ENCODE measurements at places on chromosomes 5 and 9.

- DNase-seq: no peak
Observed at GRCh38 chr5:74275171-74275992, 365.1 kb downstream of the ENC1 start.

- DNase-seq: no peak
Observed at GRCh38 chr5:102902135-102902448, 147.0 kb downstream of the PAM start.

DNA sequence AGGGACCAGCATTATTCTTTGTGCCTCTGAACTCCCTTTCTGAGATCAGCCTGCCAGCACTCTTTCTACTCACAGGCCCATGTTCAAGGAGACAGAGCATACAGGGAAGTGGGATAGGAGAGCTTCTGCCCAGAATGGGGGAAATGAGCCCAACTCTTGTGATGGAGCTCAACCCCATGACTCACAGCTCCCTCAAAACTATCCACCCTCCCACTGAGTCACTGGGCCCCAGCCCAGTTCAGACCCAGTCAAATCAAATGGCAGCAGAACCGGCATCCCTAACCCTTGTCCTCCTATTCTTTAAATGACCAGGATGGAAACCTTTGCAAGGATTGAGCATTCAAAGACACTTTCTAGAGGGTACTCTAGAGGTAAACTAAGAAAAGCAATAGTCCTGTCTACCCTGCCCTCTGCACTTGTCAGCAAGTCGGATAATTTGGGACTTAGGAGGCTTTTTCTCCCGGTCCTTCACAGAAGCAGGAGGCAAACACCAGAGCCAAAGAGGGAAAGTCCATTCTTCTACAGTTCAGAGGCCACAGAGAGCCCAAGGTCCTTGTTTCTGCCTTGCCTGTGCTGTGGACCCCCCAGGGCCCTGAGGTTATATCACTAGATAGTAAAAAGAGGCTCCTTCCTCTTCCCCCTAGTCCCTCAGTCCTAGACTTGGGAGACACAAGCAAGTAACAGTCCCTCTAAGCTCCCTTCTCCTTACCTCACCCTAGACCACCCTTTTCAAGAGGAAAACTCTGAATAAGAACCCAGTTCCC is 3.2 kb downstream of the ATOSB start:
- DNase-seq: no peak

DNA sequence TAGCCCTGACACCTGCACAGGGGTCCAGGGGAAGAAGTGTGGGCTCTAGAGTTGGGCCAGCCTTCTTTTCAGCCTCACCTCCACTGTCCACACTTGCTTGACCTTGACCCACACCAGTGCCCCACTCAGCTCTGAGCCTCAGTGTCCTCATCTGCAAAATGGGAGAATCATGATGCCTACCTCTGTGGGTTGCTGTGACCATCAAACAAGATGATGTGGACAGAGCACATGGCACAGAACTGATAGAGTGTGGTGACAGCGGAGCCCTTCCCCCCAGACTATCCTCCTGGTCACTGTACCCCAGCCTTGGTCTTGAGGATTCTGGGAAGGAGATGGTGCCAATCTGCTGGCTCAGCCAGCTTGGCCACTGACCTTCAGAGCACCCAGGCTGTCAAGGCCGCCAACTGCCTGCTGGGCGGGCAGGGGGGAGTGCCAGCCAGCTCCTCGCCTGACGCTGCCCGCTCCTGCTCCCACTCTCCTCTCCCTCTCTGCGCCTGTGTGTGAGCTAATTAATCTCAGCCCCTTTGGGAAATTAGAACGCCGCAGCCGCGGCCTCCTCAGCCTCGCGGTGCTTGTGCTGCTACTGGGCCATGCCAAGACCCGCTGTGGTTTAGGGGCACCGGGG is 16.7 kb downstream of the CXXC5 start:
- DNase-seq: no peak

GRCh38 chr5:180018347-180019060 is 53.1 kb downstream of the RNF130 start:
- no peak for DNase-seq

DNA sequence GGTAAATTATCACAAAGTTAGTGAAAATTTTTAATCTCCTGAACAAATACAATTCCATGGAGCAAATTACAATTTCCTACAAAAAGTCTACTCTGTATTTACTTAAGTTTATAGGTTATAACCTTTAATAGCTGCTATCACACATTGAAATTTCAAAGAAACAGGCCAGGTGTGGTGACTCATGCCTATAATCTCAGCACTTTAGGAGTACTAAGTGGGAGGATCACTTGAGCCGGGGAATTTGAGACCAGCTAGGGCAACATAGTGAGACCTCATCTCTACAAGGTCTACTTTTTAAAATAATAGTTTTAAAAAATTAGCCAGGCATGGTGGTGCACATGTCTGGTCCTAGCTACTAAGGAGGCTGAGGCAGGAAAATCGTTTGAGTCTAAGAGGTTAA is 50.3 kb downstream of the HINT1 start:
- no peak for DNase-seq

DNA sequence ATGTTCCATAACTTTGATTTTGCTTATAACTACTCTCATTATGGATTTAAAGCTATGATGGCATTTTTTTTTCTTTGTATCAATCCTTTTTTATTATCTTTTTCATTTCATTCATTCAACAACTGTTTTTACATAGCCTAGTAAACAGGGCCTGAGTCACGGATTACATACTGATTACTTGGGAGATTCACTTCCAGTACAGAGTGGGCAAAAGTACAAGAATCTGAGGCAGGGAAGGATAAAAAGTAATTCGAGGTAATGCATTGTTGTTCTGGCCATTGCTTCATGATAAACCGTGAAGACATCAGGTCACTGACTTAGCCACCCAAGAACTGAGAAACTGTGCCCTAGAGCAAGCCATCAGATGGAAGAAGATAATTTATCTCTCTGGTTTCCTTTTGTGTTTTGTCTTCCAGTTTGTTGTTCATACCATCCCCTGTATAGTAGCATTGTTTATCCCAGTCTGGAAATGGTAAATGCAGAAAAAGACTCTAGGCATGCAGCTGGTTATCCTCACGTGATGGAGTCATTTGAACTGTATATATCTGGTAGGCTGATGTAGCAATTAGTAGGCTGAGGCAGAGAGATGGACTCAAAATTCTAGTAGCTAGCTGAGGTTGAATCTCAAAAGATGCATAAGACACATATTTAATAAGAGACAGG is 145.6 kb downstream of the CNTLN start:
- DNase-seq: no peak

DNA sequence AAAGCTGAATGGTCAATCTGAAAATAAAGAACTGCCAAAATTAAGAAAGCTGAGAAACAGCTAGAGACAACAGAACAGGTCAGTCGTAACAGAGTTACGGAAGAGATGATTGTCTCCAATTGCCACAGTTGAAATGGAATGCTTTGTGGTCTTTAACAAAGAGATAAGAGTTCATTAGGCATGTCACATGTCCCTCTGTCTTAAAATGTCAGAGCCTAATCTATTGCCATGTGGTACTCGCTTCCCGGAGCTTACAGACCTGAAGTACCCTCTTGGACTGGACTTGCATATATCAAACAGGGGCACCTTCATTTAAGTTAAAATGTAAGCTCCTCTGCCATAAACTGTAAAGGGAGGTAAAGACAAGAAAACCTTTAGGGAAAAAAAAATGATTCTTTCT is 19.7 kb downstream of the TTC39B start:
- no peak for DNase-seq

GRCh38 chr5:66718374-66719002 is 122.3 kb downstream of the MAST4 start:
- no peak for DNase-seq

DNA sequence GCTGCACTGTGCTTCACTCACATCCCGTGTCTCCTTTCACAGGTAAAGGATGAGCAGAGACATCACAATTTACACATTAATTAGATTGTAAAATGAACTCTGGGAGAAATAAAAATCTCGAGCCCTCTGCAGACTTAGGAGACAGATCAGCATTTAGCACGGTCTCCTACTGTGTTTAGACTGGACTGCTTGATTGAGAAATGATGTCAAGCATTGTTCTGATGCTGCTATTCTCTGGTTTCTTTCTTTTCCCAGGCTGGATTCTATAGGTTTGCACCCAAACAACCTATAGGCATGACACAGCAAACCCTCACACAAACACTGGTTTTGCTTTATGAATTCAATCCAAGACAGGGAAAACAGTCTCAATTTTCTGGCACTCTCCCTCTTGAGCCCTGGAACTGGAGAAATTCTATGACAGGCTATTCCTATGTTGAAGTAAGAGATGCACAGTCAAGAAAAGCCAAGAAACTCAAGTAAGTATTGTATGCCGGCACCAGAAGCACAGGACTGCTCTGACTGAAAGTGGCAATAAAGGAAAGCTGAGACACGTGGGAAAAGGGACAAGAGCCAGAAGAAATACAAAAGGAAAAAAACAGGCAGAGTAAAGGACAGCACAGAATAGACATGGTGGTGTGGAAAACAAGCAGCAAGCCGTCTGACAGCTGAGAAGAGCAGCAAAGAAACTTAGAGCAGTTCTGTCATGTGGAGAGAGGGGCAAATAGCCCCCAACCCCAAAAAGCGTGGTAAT is 24.8 kb upstream of the ERAP2 start:
- no peak for DNase-seq

- no peak for DNase-seq
Observed at GRCh38 chr9:70297141-70297540, 38.4 kb downstream of the SMC5 start.

DNA sequence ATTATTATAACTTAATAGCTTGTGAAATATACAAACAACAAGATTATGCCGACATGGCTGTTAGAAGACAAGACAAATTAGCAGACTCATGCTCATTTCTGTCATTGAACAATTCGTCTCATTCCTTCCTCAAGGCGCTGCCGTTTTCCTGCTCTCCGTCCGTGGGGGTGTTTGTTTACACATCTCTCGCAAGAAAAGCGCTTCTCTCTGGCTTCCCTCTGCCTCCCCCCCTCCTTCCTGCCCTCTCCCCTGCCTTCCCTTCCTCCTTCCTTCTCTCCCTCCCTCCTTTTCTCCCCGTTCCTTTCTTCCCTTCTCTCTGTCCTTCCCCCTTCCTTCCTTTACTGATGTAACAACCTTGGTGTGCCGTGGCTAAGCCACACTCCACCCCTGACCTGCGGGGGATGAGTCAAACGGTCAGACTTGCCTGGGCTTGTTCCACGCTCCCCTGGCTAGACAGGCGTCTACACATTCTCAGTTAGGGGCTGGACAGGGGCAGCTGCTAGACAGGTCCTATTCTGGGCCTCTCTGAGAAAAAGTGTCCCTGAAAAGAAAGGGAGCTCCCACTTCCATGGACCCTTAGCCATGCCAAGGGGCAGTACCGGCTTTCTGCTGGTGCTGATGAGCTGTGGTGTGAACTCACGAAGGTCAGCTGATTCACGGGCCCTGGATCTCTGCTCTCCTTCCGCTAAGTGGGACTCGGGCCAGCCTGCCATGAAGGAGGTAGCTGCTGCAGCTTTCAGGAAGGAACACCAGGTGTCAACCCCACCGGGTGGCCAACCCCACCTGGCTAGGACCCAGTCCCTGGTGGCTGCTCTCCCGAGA is 32.0 kb upstream of the SPTLC1 start:
- no peak for DNase-seq

DNA sequence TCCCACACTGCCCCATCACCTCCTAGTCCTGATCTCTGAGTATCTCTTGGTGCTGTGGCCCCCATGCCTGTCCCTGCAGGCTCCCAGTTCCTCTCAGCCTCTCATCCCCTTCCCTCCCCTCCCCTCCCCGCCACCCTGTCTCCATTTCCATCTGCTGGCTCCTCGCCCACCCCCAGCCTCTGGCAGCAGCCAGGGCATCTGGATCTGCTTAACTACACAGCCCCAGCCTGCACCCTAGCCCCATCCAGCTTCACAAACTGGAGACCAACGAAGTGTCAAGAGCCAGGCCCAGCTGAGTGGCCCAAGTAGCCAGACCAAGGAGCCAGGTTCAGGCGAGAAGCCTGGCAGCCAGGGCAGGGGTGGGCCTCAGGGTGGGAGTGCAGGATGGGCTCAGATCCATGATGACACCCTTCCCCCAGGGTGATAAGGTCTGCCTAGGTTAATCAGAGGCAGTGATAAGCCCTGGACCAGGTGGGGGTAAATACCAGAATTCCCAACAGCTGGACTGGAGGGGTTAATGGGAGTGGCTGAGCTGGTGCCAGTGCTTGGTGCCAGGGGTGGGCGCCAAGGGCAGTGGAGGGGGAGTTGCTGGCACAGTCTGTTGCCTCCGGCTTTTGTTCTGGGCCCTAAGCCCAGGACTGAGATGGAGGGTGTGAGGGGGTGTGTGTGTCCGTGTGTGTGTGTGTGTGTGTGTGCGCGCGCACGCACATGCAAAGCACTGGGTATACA is 2.5 kb downstream of the IL11RA start:
- no peak for DNase-seq

- DNase-seq: no peak
Observed at GRCh38 chr9:108100571-108100970, 611.0 kb upstream of the KLF4 start.

GRCh38 chr9:117103438-117104110 is 311.3 kb downstream of the ASTN2 start:
- no peak for DNase-seq

DNA sequence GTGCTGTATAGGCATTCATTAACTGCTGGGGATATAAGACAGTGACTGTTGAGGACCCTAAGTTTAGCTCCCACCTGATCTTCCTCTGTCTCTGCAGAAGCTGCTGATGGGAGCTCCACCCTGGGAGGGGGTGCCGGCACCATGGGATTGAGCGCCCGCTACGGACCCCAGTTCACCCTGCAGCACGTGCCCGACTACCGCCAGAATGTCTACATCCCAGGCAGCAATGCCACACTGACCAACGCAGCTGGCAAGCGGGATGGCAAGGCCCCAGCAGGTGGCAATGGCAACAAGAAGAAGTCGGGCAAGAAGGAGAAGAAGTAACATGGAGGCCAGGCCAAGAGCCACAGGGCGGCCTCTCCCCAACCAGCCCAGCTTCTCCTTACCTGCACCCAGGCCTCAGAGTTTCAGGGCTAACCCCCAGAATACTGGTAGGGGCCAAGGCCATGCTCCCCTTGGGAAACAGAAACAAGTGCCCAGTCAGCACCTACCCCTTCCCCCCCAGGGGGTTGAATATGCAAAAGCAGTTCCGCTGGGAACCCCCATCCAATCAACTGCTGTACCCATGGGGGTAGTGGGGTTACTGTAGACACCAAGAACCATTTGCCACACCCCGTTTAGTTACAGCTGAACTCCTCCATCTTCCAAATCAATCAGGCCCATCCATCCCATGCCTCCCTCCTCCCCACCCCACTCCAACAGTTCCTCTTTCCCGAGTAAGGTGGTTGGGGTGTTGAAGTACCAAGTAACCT is 22.1 kb downstream of the PCDHGC5 start:
- no peak for DNase-seq

GRCh38 chr9:130220352-130220751 is 45.2 kb upstream of the HMCN2 start:
- DNase-seq: no peak

DNA sequence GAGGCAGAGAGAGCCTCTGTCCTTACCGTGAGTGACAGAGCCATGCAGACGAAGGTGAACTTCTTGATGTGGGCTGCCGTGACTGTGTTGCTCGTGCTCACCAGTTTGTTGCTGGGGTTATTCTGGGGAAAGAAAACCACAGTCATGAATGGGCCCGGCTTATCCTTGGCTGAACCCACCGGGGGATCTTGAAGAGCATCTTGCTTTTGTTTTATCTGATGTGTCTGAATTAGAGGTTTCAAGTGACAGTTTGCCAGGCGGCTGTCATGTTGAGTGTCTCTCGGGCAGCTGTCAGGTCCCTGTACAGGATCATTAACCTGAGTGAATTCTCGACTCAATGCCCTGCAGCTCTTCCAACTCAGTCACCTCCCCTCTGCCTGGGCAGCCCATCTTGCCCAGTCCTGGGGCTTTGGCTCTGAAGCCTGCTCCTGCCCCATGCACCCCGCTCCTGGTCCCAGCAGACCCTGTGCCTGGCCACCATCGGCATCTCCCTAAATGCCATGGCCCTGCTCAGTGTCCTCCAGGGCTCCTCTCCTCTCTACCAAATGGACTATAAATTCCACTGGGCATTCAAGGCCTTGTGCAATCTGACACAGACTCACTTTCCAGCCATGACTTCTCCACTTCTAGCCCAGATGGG is 77.4 kb downstream of the OTULIN start:
- no peak for DNase-seq
